ENCODE measurements at places on chromosomes 7 and 10. TPM values are rescaled to one million over a fixed set of nuclear protein-coding genes. Genes with fewer than 3 reads are reported as not detected.

- H3K4me3 ChIP-seq = no peak overlapping the region
- H3K4me1 ChIP-seq = no peaks in the 10 kb centered on the region
- H3K36me3 ChIP-seq = no peaks in the 10 kb centered on the region
- no peak for DNase-seq
Observed at GRCh38 chr10:27857616-27858015, 112.0 kb upstream of the MKX start.

GRCh38 chr10:113959383-113959760 lies 84.3 kb upstream of the ADRB1 start:
- no peak overlapping the region for H3K27ac ChIP-seq
- DNase-seq = no peak

DNA sequence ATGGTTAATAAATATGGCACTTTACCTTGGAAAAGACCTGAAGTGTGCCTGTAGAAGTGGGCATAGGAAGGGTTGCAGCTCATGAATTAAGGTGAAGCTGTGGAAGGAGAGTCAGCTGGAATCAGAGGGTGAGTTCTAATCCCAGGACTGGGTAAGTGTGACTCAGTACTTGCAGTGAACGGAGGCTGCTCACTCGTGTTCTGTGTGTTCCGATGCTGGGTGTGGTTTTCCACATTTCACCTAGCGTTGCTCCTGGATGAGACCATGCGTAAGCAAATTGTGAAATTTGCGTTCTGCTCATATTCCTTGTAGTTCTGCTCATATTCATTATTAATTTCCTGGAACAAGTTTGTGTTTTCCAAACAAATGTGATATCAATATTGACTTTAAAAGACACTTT lies 22.4 kb upstream of the TMEM236 start:
- H3K27me3 ChIP-seq = no peaks in the 10 kb centered on the region
- H3K27ac ChIP-seq = no peak overlapping the region
- no peak overlapping the region for H3K4me3 ChIP-seq
- no peaks in the 10 kb centered on the region for H3K4me1 ChIP-seq

- no peak for DNase-seq
- H3K36me3 ChIP-seq = no peaks in the 10 kb centered on the region
- H3K4me1 ChIP-seq = peaks cover 3% of the 10 kb centered on the region
- no peak overlapping the region for H3K27ac ChIP-seq
- no peaks in the 10 kb centered on the region for H3K27me3 ChIP-seq
Observed at GRCh38 chr10:71644307-71645180, 75.0 kb downstream of the C10orf105 start.

The TLX1 gene
- total RNA-seq = not detected

The FEZF1 gene
- total RNA-seq = not detected

The PLCE1 gene
- total RNA-seq = not detected
